ENCODE measurements at places on chromosomes 1 and 21.

DNA sequence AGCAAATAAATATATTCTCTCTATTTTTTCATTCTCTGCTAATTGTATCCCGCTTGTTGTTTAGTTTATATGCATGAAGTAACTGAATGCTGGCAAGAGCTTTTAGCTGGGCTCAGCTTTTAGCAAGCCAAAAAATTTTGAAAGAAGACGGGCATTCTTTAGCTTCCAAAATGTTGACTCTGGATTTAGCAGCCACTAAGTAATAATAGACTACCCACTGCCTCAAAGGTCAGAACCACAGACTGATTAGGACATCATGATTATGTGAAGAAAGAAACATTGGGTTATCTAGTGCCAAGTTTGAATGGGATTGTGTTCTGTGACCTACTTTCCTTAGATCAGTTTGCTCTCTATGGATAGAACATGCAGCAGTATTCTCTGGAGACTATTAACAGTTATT, 80.3 kb upstream of the DPH5 start:
- DNase-seq, result no peak

GRCh38 chr1:39737546-39738169, 1.0 kb upstream of the PPIE start:
- DNase-seq, result no peak

DNA sequence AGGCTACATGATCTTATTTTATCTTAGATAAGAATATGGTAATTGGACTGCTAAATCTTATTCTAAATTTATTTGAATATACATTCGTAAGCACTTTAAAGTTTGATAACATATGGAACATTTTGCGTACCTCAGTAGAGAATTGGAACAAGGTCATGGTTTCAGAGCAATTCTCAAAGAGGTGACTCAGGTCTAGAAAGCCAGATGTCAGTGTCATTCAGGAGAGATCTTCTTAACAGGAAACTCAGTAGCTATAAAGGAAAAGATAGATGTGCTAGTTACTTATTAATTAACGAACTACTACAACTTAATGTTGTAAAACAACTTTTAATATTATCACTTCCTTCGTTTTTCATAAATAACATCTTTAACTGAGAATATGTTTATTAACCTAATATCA, 142.5 kb downstream of the USP25 start:
- no peak for DNase-seq

DNA sequence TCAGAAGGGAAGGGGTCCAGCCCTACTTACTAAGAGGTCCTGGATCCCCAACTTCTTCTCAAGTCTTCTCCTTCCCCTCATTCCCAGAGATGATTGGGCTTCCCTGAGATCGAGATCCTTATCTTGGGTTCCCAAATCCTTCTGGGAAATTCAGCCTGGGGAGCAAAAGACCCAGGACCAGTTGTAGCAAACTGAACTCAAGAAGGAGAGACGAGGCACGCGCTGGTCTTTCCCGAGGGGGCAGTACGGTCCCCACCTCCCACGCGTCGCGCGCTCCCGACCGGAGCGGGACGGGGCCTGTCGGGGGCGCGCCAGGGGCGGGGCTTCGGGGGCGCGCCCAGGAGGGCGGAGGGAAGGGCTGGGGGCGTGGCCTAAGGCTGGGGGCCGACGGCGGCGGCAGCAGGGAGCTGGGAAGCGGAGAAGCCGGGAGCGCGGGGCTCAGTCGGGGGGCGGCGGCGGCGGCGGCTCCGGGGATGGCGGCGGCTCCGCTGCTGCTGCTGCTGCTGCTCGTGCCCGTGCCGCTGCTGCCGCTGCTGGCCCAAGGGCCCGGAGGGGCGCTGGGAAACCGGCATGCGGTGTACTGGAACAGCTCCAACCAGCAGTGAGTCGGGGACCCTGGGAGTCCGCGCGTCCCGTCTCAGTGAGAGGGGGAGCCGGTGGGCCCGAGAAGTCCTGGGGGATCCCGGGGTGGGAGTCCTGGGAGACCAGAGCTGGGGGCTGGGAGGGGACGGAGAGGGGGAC, at the start of gene EFNA3:
EFNA3 (plus strand) TSS at position 369 of the 741 bp plus-strand sequence; CDS start at position 474, 105 bp downstream.
- DNase-seq, result peak; percentile 33

GRCh38 chr1:97451046-97451826, 469.6 kb downstream of the DPYD start:
- DNase-seq, result no peak

- no peak for DNase-seq
These were observed 709.3 kb downstream of the KCNT2 start for GRCh38 chr1:195898924-195899323.

- DNase-seq, result no peak
These were observed 863 bp upstream of the NUF2 start for GRCh38 chr1:163320891-163321290.

DNA sequence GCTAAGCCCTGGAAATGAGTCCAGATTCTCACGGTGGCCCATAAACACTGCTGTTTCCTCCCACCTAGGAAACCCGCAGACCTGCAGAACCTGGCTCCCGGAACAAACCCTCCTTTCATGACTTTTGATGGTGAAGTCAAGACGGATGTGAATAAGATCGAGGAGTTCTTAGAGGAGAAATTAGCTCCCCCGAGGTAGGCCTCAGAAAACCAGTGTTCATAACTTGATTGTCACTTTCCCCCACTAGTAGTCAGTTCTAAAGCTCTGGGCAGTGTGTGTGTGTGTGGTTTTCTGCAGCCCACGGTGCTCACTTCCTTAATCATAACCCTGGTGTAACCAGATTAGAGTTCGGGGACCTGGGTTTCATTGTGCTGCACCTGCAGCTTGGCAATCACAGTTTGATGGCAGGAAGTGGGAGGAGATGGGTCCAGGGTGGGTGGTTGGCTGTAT, 39.1 kb downstream of the CLIC6 start:
- DNase-seq, result no peak

GRCh38 chr1:181142096-181142958, 53.8 kb downstream of the IER5 start:
- DNase-seq, result peak; percentile 77

DNA sequence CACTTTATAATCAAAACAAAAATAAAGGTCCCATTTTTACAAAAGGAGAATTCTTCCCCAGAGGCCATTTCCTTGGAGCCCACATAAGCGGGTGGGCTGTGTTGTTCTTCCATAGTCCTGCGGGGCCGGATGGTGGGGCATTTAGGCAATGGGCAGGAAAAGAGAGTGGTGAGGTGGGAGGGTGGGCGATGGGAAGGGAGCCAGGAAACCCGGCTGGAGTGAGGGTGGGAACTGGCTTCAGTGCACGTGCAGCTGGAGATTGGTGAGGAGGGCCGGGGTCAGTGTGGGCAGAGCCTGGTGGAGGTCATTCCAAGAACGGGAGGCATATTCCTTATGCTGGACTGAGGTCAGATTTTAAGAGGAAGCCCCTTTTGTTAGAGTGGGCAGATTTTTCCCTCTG, 13.6 kb downstream of the NENF start:
- no peak for DNase-seq

- DNase-seq, result no peak
These were observed 536.6 kb upstream of the NR5A2 start for GRCh38 chr1:199490769-199491527.

- no peak for DNase-seq
These were observed 9.5 kb downstream of the UCK2 start for GRCh38 chr1:165836664-165837482.

GRCh38 chr1:78831731-78832360, 174.7 kb downstream of the ADGRL4 start:
- no peak for DNase-seq

- no peak for DNase-seq
These were observed 136.4 kb upstream of the KCNE2 start for GRCh38 chr21:34227386-34227852.

GRCh38 chr1:227401562-227402342, 83.5 kb upstream of the CDC42BPA start:
- DNase-seq, result no peak

GRCh38 chr1:72433591-72433990, 151.3 kb upstream of the NEGR1 start:
- DNase-seq, result no peak

DNA sequence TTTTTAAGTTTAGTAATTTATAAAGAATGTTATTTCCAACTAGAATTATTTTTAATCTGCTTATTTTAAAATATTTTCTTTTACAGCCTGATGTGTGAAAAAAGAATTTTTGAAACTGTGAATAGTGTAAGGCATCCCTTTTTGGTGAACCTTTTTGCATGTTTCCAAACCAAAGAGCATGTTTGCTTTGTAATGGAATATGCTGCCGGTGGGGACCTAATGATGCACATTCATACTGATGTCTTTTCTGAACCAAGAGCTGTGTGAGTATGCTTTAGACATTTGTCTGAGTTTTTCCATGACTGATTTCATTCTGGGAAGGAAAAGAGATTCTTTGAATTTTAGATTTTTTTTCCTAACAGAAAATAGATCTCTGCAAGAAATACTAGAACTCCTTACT, 77.9 kb downstream of the GTF2B start:
- no peak for DNase-seq

DNA sequence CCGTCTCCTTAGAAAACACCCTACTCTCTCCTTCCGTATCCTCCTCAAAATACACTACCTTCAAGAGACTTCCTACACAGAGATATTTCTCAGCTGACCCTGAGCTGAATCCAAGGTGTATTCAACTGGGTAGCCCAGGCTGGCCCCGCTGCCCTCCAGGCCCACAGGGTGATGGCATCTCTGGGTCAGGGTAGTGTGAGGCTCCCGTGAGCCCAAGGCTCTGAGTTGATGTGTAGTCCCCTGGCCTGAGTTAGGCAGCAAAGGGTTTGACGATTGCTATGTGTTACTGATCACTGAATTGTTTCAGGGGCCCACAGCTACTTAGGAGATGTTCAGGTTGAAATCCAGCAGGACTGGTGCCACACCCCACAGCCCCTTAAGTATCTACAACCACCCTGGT, 6.7 kb downstream of the INAVA start:
- DNase-seq, result no peak

DNA sequence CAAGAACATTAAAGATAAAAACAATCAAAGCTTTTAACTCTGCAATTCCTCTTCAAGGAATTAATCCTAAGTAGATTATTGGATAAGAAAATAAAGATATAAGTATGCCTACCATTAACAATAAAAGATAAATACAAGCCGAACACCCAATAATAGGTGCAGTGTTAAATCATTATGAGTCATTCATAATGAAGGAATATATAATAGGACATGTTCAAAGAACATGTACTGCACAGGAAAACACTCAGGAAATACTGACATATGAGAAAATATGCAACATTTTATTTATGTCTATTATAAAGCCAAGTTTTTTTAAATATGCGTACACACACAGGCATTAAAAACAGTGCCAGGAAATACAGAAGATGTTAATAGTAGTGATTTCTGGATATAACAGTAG, 11.1 kb upstream of the EXO1 start:
- no peak for DNase-seq

DNA sequence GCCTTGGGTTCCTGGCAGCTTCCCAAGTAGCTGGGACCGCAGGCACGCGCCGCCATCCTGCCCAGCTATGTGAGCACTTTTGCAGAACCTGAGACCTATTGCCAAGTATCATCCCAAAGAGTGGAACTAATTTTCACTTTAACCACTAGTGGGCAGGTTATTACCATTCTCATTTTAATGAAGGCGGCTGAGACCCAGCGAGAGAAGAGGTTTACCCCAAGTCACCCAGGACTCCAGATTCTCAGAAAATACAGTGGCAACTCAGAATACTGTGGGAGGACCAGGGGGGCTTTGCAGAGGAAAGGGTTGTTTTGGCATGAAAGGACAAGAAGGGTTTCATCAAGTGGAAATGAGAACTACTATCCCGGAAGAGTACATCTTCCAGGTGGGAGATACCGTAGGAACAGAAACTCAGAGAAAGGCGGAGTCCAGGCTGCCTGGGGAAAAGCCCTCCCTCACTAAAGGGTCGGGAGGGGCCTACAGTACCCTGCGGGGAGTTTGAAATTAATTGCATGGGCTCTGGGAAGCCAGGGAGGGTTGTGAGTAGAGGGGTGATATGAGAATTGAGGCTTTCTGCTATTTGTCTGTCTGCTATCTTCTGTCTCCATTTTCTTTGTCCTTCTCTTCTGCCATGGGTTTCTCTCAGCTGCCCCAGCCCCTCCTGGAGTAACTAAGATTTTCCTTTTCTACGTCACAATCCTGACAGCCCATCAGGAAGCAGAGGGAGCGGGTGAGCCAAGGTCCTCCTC, 7.2 kb upstream of the SEMA4A start:
- DNase-seq, result no peak

DNA sequence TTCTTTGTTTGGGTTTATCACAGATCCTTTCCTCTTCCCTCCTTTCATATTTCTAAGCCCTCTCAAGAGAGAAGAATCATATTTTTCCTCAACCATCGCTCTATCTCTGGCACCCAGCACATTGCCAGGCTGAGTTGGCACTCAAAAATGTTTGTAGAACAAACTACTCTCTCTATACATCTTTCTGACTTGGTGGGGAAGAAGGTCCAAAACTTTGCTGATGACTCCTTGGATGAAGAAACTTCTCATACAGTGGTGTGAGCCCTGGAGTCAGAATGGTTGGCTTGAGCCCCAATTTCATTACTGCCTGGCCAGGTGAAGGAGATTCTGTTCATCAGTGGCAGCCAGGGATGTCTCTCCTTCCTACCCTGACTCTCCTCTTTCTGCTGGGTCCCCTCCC, 11.9 kb downstream of the ALX3 start:
- no peak for DNase-seq

DNA sequence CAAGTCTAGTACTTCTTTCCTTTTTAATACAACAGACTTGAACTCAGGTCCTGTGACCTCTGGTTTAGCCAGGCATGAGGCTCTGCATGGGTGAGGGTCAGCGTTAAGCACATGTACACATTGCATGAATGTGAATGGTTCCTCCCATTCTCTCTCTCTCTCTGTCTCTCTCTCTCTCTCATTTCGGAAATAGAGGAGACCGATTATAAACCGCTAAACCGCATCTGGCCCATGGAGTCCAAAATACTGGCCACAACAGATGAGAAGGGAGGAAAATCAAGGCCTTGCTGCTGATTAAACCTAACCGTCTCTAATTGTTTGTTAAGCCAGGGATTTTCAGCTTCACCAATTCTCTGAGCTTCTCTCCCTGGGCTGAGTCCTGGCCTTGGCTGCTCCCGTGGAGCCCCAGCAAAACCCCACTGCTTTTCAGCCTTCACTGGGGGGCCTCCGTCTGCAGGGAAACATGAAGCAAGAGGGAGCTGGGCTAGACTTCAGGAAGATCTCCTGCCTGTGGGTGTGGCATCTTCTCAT, 6.6 kb downstream of the RSPO1 start:
- no peak for DNase-seq

DNA sequence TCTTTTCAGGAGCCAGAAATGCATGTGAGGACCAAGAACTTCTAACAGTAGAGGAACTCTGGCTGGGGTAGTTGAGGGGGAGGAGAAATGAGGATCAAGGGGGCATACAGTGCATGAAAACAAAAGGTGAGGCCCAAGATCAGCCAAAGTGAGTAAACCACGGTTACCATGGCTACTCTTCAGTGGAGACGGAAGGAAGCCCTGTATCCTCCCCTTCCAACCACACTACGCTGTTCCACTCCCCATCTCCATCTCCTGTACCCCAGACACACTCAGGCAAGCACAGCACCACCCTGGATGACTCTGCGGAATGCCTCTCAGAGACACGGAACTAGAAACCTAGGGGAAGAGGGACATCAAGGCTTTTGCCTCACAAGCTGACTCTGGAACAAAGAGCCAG, 157.6 kb upstream of the CAMK1G start:
- DNase-seq, result no peak

Data from stimulated activated CD8-positive, alpha-beta memory T cell treated with anti-CD3 and anti-CD28 coated beads, Interleukin-2, amount 100 ng/mL, for 1 hour (primary cell).